ENCODE measurements at places on chromosomes 4 and X.
A peak's percentile ranks its signal among the peaks of the same experiment; 100 is the strongest.

DNA sequence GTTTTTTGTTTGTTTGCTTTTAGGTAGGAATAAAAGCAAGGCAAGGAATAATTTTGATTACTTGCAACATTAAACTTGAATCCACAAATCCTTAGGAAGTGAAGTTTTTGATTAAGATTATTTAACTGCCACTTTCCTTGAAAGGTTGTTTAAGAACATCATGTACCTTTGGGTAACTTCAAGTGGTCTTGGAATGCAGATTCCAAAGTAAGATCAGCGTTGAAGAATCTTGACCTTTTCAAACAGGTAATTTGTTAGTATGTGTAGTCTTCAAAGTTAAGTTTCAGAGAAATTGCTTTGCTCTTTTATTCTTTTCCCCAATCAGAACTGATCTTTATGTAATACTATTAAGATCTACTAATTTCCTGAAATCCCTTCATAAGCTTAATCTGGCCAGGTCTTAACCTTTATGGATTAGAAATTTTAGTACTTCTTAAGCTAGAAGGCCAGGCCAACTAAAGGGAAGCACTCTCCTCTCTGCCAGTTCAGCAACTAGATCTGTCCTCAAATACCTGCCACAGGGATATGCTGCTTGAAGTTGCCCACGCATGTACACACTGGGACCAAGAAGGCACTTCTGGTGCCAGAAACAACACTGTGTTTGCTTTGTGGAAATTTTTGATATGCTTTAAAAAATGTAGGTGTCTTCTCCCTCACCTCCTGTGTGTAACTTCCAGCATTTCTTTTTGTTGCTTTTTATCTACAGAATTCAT lies 7.4 kb downstream of the NPNT start:
- DNase-seq: no peak

- no peak for DNase-seq
Observed at GRCh38 chrX:47620303-47620685, 637 bp upstream of the SYN1 start.

DNA sequence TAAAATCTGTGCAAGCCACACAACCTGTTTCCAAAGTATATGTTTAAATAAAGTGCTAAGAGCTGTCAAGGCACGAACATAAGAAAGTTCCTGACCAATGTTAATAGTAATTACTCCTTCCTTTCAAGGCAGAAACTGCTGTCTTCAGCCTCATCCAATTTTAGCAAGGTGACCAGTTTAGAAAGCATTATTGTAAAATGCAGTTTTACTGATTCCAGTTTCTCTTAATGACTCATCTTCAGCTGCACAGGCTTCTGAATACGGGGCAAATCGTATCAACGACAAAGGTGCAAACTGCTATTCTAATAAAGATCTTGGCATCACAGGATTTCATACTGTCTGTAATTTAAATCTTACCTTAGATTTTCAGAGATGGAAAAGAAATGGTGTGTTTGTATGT lies 87.5 kb downstream of the PPP3CA start:
- no peak for DNase-seq

- no peak for DNase-seq
Observed at GRCh38 chr4:113513382-113513781, 248.2 kb downstream of the CAMK2D start.

DNA sequence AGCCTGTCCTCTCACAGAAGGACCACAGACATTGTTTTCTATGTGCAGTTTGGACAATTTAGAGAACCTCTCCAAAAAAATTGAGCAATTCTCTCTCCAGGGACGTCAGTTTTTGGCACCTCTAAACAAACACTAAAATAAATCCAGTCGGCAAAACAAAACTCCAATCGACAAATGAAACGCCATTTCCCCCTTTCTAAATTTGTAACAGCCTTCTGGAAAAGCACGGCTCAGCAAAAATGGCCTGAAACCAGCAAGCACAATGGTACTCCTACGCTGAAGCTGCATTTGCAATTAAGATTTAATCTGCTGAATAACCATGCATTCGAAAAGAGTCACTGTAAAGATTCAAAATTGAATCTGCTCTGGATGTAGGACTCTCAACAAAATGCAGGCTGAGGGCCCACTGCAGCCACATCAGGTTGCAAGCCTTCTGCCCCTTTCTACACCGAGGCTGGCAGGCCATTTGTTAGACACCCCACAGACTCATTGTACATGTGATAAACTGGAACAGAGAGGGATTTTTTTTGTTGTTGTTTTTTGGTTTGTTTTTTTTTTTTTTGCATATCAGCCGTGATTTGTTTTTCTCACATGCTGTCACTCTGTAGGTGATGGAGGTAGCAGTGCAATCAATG lies 79.9 kb upstream of the MAP3K15 start:
- peak; percentile 73 for DNase-seq

- no peak for DNase-seq
Observed at GRCh38 chr4:163109967-163110366, 56.7 kb downstream of the NAF1 start.

DNA sequence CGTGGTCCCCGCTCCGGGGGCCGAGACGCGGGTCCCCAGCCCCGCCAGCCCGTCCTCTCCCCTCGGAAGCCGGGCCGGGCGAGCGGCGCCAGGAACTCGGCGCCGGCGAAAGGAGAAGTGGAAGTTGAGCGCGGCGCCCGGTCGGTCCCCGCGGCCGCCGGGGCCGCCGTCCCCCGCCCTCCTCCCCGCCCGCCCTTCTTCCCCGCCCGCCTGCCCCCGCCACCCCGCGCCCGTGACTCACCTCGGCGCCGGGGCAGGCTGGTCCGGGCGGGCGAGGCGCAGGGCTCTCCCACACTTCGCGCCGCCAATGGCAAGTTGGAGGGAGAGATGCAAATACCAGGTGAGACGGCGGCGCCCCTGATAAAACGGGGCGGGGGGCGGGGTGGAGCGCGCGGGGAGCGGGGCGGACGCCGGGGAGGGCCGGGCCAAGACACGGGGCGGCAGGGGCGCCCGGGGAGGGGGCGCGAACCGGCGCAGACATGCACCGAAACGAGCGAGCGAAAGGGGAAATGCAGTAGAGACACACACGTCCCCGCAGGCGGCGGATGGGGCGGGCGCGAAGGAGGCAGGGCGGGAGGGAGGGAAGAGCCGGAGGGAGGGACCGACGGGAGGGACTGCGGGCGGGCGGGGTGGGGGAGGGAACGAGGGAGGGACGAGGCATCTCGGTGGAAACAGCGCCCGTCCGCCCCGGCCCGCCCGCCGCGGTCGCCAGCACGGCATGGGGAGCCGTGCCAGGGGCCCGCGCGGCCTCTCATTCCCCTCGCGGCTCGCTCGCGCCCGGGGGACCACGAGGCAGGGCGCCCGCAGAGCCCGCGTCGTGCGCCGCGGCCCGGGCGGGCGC lies at the start of gene ELF4:
TSS of gene ELF4 (minus strand) at position 119 of the 841 bp plus-strand sequence. CDS start 29,167 bp downstream, outside the sequence.
- no peak for DNase-seq

DNA sequence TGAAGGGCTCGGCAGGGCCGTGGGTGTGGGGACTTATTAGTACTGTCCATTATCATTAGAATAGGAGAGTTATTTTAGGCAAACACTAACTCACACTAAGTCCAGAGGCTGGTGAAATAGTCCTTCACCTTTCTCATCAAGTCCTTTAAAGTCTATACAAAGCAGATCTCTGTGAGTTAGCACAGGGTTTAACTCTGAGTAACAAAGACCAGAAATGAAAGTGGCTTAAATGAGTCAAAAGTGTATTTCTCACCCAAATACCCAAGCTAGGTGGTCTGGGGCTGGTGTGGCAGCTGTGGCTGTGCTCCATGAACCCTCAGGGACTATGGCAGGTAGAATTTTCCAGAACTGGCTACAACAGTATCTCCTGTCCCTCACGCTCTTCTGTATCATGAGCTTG lies 263.2 kb downstream of the BCOR start:
- DNase-seq: no peak

- no peak for DNase-seq
Observed at GRCh38 chrX:78838709-78839108, 91.2 kb downstream of the LPAR4 start.

- DNase-seq: no peak
Observed at GRCh38 chrX:2266445-2267349, 234.1 kb downstream of the DHRSX start.

GRCh38 chrX:2463973-2464676 lies 36.7 kb downstream of the DHRSX start:
- DNase-seq: no peak

GRCh38 chr4:164482758-164483157 lies 271.2 kb upstream of the SMIM31 start:
- DNase-seq: no peak

GRCh38 chr4:186061921-186062320 lies 7.0 kb upstream of the TLR3 start:
- no peak for DNase-seq

- no peak for DNase-seq
Observed at GRCh38 chr4:48033825-48034413, 17.3 kb downstream of the NIPAL1 start.

DNA sequence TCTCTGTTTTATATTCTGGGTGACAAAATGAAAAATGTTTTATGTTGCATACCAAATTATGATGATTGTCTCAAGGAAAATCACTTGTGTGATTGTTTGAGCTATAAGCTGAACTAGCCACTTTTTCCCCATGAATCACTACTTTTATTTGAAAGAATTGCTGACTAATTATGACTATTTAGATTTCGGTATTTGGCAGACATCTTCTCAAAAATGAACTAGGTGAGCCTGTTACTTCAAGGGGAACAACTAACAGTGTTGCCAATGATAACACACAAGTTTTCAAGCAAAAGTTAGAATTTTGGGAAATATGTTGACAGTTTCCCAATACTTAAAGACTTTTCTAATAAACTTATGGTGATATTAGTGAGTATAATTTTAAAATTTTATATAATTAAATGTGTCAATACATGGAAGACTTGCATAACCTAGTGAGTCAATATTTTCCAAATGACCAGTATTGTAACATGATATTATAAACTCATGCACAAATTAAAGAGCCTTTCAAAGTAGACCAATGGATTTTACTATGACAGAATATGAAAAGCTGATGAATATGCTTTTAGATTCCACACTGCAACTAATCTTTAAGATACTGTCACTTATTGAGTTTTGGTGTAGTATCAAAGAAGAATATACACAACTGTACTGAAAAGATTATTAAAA lies 187.7 kb upstream of the GATB start:
- no peak for DNase-seq

DNA sequence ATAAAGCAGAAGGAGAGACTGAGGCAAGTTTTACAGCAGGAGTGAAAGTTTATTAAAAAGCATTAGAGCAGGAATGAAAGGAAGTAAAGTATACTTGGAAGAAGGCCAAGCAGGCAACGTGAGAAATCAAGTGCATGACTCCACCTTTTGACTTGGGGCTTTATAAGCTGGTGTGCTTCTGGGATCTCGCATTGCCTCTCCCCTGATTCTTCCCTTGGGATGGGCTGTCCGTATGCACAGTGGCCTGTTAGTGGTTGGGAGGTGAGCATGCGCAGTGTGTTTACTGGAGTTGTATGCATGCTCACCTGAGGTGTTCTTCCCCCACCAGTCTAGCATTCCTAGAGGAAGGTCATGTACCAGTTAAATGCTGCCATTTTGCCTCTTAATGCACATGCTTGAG lies 29.1 kb upstream of the C1QTNF7 start:
- no peak for DNase-seq

GRCh38 chrX:683576-683975 lies 53.0 kb downstream of the SHOX start:
- DNase-seq: no peak

DNA sequence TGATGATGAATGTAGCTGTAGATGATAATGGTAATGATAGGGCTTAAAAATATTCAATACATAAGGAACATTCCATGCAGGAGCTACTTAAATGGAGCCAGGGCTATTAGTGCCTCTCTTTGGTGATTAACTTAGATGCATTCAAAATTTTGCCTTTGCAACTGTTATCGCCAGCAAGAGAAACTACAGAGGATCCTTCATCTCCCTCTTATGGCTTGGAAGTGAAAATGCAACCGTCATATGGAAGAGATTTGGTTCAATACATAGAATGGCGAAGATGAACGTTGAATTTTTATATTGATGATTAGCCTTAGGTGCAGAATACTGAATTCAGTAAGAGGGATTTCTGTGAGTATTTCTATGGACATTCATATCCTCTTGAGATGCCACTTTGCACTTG lies 134.5 kb upstream of the NLGN4X start:
- DNase-seq: no peak

DNA sequence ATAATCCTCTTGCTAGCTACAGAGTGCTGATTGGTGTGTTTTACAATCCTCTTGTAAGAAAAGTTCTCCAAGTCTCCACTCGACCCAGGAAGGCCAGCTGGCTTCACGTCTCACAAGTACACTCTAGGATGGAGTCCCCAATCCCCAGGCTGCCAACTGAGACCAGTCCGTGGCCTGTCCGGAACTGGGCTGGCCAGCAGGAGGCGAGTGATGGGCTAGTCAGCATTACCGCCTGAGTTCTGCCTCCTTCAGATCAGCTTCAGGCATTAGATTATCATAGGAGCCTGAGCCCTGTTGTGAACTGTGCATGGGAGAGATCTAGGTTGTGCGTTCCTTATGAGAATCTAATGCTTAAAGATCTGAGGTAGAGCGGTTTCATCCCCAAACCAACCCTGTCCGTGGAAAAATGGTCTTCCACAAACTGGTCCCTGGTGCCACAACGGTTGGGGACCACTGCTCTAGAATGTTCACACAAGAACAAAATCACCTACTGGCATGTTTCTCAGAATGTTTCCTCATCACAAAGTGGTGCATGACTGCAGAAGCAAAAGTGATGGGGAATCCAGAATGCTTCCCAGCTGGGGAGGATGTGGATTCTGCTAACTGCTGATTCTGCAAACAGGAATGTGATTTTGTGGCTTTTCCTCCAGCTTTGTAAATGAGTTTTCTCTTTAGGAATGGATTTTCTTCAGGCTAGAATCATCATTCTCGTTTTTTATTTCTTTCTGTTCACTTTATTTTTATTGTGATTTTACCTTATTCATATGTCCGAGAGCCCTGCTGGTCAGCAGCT lies 40.9 kb downstream of the SEPTIN11 start:
- DNase-seq: no peak

GRCh38 chr4:163148466-163149336 lies 18.0 kb downstream of the NAF1 start:
- no peak for DNase-seq

DNA sequence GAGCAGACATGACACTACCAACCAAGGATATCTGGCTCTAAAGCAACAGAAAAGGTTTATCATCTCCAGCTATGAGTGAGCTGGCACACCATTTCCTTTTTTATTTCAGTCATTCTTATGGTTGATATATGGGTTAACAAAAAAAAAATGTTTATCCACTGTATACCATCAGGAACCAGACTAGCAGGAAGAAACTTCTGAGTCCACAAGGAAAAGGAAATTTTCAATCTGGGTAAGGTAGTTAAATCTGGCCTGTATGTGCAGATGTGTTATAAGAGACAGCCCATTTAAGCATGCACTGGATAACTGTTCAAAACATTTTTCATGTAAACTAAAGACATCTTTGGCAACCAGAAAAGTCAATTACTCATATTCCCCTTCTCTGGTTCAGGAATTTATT lies 35.0 kb downstream of the AMMECR1 start:
- DNase-seq: no peak

DNA sequence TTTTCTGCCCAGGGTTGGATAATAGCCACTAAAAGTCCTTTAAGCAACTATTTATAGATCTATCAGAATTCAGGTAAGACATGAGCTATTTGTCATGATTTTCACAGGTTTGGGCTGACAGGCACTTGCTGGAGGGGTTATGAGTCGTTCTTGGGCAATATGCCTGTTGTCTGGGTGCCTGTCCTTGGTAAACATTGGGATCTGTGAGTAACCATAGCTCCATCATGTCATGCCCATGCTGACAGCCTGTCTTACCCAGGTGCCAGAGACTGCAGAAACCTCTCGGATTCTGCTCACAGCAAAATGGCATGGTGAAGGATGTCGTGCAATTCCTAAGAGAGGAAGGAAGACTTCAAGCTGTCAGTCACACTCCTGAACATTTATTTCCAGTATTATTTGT lies 116.0 kb upstream of the PUDP start:
- DNase-seq: no peak

GRCh38 chrX:15321447-15321846 lies 6.0 kb upstream of the ASB11 start:
- no peak for DNase-seq

Data from spinal cord (tissue), 10 donors.